Activated B cell treated with CpG ODN at 0.5 μM for 24 hours (primary cell): ENCODE measurements at places on chromosomes 7 and 10.

- DNase-seq = no peak
Observed at GRCh38 chr10:69049566-69049961, 38.3 kb upstream of the SRGN start.

DNA sequence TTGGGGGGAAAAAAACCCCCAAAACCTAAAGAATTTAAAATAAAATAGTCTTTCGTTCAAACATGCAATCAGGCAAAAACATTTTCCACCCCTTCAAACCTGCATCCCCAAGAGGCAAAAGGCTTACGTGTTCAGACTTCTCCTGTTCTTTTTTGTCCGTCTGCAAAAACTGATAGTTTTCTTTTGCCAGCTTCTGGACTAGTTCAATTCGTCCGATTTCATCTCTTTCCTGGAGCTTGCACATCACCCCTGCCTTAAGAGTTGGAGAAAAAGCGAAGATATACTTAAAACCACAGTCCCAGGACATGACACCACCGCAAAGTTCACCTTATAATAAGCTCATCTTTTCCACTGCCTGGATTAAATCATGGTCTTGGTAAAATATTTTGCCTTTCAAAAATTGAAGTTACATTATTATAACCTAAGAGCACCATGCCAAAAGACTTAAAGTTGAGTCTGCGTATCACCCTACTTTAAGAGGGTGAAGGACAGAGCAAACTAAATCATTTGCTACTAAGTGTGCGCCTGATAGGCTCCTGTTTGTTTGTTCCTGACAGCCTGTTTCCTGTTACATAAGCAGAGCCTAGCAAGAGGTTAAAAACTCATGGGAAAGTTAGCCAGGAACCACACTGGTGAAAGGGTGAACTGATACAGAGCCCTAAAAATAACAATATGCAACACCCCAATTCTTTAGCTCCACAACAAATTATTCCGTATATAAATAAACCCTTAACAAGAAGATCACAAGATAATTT, 137.0 kb downstream of the RAPGEF5 start:
- no peak for DNase-seq

DNA sequence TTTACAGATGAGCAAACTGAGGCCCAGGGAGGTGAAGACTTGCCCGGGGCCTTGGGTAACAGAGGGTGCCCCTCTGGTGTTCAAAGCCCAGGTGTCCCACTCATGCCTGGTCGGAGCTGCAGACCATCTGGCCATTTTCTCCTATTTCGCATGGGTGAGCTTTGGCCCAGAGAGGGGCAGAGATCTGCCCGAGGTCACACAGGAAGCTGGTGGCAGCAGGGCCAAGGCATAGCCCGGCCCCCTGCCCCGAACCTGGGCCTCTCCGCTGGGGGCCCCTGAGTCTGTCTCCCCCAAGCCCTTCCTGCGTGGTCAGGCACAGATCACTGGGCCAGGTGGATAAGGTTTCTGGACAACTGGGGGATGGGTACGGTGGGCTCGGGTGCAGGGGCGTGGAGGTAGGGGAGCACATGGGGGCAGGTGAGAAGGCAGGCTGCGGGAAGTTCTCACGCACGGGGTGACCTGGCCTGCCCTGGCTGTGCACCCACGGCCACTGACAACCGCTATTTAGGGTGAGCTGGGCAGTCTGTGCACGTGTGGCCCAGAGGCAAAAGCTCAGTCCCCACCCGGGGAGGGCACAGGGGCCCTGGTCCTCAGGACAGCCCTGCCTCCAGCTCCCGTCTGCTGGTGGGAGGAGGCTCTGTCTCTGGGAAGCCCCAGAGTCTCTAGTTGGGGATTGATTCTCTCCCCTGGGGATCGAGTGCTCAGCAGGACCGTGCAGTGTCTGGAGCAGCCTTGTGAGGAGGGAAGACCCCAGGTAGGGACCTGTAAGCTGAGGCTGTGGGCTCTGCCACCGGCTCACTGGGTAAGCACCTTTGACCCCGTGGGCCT, 68.6 kb downstream of the UNCX start:
- DNase-seq = no peak

GRCh38 chr7:41711283-41712064, 8.6 kb upstream of the INHBA start:
- no peak for DNase-seq

DNA sequence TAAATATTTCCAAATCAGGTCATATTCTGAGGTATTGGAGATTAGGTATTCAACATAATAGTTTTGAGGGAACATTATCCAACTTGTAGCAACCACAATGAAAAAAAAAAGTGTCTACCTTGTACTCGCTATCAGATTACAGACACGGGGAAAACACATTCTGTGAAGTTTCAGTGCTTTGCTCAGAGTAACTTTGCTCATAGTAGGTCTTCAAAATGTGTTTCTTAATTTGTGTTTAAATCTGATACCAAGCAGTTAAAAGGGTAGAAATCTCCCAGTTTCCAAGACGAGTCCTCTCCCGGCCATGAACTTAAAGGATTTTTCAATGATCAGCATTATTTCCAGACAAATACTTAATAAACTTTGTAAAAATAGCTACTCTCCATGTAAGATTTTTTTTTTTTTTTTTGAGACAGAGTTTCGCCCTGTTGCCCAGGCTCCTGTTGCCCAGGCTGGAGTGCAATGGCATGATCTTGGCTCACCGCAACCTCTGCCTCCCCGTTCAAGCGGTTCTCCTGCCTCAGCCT, 39.2 kb downstream of the DDIT4 start:
- no peak for DNase-seq

DNA sequence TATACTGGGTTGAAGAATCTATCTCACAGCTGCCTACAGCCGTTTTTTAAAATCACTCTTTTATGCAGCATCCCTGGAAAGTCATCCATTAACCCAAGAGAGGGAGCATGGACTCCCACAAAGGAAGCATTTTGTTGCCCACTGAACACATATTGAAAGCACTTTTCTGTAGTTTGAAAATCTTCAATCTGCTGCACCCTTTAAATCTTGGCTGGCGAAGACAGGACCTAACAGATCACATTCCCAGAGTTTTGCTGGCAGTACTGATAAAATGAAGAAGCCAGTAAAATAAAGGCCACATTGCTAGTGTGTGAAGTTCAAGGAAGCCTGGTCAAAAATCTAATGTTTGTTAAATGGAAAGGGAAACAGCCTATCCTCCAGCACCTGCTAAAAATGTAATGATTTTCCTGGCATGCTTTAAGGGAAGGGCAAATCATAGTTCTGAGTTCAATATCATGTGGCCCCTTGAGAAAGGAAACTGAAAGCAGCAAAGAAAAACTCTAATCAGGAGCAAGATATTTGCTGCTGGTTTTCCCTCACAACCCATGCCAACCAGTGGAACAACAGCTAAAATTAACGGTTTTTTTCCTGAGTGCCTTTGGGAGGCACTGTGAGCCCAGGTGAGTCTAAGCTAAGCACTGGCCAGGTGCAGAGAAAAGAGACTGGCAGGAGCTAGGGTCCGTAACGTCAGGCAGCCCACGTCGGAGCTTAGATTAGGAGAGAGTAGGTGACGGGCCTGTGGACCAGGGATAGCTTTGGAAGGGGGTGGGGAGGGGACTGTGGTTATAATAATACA, 97.9 kb upstream of the PALS2 start:
- DNase-seq = no peak

GRCh38 chr7:75756991-75757676, 14.9 kb downstream of the CCL26 start:
- DNase-seq = no peak

DNA sequence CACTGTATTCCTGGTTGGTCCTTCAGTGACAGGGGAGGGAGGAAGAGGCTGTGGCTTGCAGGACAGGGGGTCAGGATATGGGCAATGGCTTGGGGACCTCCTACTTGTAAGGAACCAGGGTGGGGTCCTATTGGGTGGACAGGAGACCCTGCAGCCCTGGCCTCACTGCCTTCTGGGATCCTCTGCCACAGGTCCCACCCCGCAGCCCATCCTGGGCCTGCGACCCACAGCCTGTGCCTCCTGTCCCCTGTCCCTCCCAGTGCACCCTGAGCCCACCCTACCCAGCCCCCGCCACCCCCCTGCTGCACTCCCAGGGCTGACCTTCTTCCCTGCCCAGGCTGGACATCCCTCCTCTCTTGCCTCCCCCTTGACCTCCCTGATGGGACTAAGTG, 58.7 kb upstream of the MYL10 start:
- no peak for DNase-seq

DNA sequence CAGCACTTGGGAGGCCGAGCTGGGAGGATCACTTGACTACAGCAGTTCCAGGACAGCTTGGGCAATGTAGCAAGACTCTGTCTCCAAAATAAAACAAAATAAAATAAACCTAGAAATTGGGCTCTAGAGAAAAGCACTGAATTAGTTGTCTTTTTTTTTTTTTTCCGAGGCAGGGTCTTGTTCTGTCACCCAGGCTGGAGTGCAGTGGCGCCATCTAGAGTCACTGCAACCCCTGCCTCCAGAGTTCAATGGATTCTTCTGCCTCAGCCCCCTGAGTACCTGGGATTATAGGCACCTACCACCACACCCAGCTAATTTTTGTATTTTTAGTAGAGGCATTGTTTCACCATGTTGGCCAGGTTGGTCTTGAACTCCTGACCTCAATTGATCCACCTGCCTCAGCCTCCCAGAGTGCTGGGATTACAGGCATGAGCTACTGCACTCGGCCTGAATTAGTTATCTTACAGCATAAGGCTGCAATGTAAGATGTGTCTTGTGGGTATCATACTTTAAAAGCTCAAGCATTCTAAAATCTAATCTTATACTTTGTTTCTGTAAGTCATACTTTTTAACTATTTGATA, 12.8 kb downstream of the MEIG1 start:
- DNase-seq = no peak
